ENCODE measurements at places on chromosomes 3 and 15.

DNA sequence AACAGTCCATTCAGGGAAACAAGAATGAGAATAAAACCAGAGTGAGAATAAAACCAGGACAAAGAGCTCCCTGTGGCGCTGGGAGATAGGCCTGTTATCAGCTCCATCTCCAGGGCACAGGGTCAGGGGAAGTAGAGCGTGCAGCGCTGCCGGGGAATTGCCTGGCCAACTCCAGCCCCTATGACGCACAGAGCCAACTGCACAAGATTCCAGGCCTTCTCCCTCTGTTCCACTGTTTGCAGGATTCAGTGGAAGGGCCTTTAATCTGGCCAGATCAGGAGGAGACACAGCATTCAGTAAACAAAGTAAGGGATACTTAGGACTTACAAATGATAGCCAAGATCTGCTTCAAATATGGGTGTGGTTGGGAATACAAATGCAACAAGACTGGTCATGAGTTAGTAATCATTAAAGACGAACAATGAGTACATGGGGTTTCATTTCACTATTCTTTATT lies 49.4 kb downstream of the ITGB5 start:
- DNase-seq = no peak

DNA sequence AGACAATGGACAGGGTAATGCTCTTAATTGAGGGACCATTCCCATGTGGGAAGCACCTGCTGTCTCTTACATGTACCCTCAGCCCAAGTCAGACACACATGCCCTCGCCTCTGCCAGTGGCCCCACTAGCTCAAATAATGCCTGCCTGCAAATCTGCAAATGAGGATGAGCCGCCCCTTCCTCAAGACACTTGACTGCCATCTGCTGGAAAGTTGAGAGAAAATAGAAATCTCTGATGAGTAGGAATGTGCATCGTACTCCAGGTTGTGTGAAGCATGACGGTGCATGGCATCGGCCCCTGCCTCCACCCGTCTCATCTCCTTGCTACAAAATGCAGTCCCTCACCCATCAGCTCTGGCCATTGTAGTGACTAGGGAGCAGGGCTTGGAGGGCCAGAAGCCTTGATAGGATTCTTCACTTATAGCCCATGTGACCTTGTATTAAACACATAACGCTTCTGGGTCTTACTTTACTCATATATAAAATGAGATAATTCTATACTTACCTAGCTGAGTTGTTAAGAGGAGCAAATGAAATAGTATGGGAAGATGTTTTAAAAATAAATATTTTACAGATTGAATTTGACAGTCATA lies 6.3 kb upstream of the SCN5A start:
- peak; percentile 53 for DNase-seq

GRCh38 chr3:195394024-195394423 lies 48.8 kb downstream of the ACAP2 start:
- DNase-seq = no peak

DNA sequence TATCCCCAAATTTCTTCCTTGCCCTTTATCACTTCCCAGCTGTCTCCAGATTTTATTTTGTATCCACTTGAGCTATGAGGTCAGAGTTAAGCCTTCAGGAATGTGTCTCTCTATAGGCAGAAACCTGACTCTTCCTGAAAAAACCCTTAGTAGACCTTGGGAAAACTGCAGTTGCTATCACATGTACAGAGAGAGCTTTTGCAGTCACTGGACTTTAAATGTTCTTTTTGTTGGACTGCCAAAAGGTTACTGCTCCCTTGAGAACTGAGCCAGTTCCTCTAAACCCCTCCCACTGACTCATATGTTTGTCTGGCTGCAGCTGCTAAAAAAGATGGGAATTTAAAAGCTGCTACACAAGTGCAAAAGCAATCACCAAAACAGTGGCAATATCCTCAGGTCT lies 169.1 kb upstream of the CCDC54 start:
- no peak for DNase-seq

DNA sequence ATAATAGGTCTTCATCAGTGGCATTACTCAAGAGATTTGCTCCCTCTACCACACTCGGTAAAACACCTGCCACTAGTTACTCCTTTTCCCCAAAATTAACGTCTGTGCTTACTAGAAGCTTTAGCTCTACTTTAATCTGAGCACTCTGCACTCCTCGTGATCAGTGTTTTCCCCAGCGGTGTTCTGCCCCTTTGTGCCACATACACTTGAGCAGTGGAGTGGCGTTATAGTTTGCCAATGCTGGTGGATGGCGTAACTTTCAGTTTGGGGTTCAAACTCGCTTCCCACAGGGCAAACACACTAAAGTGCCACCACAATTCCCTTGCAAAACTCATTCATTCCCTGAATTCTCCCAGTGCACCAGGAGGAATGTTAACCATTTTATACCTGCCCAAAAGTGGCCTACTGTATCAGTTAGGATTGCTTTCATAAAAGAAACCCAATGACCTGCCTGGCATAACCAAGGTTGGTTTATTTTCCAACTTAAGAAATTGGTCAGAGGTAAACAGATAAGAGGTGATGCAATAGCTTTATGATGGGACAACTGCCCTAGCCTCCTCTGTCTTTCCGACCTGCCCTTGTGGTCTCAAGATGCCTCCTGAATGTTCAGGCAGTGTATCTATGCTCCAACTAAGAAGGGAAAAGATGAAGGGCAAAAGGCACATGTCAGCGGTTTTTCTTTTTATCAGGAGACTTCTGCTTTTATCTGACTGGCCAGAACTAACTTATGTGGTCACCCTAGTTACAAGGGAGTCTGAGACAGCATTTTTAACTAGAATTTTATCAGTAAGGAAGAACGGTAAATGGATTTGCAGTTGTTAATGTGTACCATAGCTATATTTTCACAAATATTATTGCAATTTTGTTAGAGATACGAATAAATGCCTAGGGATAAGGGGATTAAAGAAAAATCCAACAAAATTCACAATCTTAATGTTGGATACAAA lies 83.9 kb downstream of the FSIP1 start:
- DNase-seq = peak; percentile 47

DNA sequence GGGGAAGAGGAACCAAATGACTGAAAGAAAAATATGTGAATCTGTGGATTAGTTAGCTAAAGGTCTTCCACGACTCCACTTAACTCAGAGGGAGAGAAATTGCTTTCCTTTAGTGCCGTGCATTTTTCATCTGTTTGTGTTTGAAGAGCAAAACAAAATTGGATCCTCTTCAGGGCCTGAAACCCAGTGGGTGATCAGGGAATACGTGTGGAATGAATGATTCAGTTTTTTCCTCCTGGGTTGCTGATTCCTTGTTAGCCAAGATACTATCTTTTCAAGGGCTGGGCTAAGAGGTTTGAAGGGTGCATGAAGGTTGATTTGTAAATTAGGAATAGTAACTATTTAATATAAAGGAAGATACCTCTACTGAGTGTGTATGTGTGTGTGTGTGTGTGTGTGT lies 61.0 kb downstream of the TPRG1 start:
- DNase-seq = no peak

DNA sequence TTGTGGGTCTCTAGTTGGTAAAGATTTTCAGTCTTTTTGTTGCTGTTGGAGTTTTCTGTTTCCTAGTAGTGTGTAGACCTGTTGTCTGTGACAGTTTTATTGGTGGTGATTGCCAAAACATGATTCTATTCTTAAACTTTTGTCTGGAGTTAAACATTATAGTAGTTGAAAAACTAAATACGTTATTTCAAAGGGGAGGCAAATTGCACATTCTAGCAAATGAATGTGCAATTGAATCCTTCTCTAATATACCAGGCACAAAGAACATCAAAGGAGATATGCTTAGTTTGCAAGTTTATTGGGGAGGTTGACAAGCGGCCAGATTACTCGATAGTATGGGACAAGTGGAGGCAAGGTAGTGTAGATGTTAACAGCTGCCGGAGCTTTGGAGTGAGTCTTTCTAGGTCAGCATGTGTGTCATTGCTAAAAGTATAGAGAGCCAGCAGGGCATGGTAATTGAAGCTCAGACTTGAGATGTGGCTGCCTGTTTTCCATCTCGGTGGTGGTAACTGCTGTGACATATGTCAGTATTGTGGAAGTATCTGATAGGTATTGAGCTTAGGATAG lies 20.6 kb downstream of the CHD2 start:
- no peak for DNase-seq

- peak; percentile 98 for DNase-seq
Measured at GRCh38 chr3:49673715-49674496, at the start of gene APEH. APEH (plus strand) TSS chr3:49674351; CDS start chr3:49674402, 51 bp downstream.

DNA sequence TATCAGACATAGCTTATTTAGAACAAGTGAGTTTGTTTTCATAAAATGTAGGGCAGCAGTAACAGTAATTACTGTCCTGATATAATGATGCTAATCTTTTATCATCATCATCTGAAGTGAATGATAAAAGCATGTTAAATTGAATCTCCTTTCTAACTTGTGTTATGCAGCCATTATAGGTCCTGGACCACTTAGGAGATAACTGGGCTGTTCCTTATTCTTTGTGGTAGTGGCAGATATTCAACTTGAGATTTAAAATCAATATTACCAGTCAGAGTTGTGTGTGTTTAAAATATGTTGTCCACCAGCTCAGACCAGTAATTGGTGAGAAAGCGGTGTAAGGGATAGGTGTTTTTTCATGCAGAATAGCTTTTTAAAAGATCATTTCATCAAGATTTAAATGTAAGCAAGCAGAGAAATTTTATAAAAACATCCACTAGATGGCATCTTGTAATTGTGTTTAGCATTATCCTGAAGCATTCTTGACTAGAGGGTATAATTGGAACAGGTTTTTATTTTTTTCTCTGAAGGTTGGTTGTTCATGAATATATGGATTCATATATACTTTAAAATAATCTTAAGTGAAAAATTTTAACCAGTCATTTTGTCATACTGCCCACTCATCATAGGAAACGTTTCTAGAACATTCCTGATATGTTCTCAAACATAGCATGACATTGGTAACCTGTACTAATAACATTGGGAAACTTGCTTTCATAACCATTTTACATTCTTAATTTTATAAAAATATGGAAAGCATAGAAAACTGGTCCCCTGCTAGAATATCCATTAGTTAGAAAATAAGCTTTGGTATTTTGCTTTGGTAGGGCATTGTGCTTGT lies 153.9 kb downstream of the BBX start:
- DNase-seq = peak; percentile 34

DNA sequence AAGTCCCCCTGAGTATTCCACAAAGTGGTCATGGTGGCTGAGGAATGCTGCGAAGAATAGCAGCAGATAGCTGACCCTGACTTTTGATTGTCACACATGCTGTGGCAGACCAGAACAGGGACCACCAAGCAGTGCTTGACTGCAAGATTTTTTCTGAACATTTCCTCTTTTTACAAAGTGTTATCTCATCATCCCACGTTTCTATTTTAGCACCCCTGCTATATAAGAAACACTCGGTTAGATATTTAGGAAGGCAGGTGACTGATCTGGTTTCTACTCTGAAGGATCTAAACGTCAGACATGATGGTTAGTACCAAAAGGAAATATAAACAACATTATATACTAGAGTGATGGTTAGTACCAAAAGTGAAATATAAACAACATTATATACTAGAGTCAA lies 9.1 kb downstream of the SLC25A26 start:
- DNase-seq = no peak

DNA sequence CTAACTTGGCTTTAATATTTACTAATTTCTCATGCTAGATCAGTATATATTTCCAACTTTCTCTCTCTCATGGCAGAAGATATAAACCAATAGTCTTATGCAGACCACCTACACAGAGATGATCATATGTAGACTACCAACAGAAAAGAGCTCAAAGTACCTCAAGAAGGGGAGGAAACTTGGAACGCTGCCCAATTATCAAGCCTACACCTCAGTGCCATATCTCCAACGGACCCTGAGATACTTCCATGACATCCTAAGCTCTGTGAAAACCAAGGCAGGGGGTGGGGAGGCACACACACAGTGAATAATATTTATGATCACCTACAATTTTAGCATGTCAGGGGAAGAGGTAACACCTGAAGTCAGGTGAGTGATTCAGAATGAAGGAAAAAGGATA lies 100.6 kb downstream of the STAG1 start:
- DNase-seq = no peak

DNA sequence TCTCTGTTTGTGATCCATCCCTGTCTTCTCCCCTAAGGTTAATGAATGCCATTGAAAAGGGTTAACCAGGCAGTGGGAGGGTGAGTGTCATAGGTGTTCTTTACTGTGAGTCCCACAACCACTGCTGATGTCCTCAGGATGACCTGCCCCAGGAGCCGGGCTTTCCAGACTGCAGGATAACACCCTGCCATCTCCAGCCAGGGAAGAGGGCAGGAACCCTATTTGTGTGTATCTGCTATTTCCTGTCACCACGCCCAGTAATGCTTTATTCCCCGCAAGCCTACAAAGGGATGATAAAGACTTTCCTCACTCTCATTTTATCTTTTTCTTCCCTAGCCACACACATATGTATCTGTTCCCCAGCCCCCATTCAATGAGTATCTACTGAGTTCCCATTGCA lies 15.6 kb upstream of the CTXND1 start:
- no peak for DNase-seq

GRCh38 chr3:9898467-9899241 lies 4.0 kb upstream of the IL17RE start:
- peak; percentile 33 for DNase-seq

GRCh38 chr3:153980252-153980590 lies 141.0 kb upstream of the ARHGEF26 start:
- DNase-seq = no peak

GRCh38 chr3:60199306-60199705 lies 1051.9 kb downstream of the FHIT start:
- DNase-seq = no peak

GRCh38 chr3:5184499-5184898 lies 3.0 kb upstream of the EDEM1 start:
- no peak for DNase-seq

GRCh38 chr3:23580096-23580713 lies 225.6 kb upstream of the UBE2E1 start:
- no peak for DNase-seq

DNA sequence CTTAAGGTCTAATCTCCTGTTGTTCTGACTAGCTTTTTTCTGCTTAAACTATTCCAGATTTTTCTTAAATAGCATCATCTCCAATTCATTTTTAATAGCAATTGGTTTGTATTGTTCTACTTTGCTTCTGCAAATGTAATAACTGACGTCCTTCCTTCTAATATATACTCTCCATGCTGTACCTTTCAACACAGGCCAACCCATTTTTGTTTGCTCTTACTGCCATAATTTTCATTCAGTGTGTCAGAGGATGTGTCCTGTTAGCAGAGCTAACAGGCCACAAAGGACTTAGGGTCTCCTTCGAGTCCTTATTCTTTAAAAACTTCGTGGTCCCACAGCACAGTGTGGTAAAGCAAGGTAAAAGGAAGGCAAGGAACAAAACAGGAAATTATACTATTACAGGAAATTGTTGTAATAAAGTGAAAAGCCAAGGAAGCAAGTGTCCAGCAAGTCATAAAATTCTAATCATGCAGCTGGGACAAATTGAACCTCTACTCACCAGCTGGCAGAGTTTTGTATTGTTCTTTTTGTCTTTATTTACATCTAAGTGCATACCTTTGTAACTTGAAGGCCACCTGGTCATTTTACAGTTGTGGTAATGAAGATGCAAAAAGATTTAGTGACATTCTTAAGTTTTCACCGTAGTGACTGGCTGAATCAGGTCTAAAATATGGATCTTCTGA lies 64.9 kb upstream of the ZBTB20 start:
- no peak for DNase-seq

Measured in common myeloid progenitor, CD34-positive (primary cell).